Activated naive CD4-positive, alpha-beta T cell treated with anti-CD3 and anti-CD28 coated beads, Interleukin-2, amount 50 U/mL, for 72 hours (primary cell): ENCODE measurements at places on chromosomes 5 and 9. TPM values are rescaled to one million over a fixed set of nuclear protein-coding genes. Genes with fewer than 3 reads are reported as not detected.

- DNase-seq, result no peak
Measured at GRCh38 chr9:33024126-33024965, 727 bp upstream of the DNAJA1 start.

PRLR gene
- total RNA-seq, result not detected

DNA sequence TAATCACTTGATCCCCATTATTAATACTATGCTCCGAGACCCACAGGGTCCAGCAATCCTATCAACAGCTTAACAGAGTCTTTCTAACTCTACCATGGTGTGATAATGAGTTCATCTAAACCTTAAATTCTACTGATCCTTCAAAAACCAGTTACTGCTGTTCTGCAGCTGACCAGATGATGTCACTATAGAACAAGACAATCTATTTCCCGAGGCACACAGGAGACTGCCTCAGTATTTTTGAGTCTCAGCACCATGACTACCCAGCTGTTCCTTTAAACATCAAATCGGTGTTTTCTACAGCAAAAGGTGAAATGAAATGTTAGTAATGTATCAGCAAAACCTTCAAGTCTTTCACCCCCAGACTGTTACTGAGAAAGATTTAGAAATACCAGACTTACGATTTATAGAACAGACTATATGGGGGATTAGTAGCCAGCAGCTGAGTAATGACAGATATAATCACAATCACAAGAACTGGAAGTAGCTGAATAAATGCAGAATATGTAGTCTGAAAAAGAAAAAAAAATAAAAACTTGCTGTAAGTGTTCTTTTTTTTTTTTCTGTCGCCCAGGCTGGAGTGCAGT, 16.9 kb downstream of the DNAJC18 start:
- DNase-seq, result peak; percentile 56

GRCh38 chr5:146173597-146173996, 8.9 kb downstream of the LARS1 start:
- DNase-seq, result no peak

DNA sequence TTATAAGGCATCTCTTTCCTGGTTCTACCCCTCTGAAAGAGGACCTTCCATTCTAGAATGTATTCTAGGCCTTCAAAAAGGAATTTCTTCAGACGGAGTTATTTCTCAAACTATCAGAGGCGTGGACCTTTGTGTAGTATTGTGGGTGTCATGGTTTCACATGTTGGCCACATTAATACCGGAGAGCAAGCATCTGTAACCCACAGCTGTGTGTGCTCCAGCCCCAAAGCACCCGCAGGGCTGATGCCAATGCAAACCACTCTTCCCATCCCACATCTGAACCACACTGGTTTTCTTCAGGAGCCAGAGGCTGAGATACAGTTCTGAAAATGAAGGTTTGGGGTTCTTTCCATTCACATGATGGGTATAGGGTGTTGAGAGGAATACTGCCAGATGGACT, 127.1 kb downstream of the BNC2 start:
- no peak for DNase-seq

TSPAN17 gene
- 14.3 TPM for total RNA-seq

GRCh38 chr5:3155046-3155445, 403.6 kb upstream of the IRX2 start:
- no peak for DNase-seq

DNA sequence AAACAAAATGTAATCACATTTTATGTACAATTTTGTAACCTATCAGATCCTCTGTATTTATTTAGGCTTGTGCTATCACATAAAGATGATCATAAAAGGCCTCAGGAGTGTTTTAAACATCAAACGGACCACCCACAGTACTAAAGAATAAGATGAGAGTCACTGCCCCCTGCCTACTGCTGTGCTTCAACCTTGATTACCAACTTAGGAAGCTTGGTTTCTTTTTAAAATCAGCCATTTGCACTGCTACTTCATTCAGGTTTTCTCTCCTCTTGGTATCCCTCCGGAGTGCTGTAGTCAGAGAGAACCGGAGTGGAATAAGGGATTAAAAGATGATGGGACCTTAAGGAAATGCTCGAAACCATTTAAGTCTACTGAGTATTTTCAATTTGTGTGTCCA, 6.9 kb downstream of the C7 start:
- no peak for DNase-seq

GRCh38 chr9:33453999-33454660, 6.7 kb upstream of the AQP3 start:
- no peak for DNase-seq

GRCh38 chr5:132417461-132417860, 48.0 kb downstream of the SLC22A5 start:
- DNase-seq, result no peak

DNA sequence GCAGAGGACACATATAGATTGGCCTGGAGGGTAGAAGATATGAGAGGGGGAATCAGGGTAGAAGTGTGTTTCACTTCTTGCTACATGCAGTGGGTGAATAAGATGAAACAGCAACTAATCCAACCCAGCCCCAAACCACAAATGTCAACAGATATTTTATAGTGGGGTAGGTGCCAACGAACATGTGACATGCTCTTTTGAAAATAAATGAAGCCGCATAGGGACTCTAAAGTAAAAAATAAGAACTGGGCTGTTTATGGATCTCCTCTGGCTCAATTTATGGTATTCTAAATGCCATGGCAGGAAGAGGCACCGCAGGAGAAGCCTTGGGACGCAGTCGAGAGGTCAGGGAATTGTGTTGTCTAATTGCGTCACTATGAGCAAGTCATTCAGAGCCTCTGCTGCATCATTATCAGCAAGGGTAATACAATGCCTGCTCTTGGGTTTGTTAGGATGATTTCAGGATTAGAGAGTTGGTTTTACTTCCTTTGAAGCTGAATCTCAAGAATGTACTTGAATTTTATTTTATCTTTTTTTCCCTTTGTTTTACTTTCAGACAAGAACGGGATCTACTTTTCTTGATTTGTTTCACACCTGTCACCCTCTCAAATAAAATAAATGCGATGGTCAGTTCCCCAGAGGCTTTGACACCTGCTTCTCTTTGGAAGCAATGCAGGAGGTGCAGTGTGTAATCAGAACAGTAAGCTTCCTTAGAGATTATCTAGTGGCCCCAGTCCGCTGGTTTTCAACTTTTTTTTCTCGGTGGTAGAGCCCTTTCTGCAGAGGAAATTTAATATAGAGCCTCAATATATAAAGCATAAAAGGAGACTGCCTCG, 375.6 kb upstream of the CLINT1 start:
- DNase-seq, result no peak

DNA sequence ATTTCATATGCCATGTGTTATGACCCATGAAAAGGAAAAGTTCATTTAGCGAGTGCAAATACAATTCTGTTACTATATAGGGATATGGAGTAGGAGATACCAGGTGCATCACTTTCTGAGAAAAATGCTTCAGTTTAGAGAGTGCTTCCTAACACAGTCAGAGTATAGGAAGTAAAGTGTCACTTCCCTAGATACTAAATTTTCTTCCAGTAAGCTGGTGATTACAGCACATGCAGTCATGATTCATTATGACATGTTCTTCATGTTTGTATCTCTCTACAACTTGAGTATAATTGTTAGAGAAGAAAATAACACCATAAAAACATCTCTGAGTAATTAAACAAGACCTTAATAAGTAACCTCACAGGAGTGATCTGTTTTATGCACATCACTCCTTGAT, 837.0 kb downstream of the DNAH5 start:
- no peak for DNase-seq

DNA sequence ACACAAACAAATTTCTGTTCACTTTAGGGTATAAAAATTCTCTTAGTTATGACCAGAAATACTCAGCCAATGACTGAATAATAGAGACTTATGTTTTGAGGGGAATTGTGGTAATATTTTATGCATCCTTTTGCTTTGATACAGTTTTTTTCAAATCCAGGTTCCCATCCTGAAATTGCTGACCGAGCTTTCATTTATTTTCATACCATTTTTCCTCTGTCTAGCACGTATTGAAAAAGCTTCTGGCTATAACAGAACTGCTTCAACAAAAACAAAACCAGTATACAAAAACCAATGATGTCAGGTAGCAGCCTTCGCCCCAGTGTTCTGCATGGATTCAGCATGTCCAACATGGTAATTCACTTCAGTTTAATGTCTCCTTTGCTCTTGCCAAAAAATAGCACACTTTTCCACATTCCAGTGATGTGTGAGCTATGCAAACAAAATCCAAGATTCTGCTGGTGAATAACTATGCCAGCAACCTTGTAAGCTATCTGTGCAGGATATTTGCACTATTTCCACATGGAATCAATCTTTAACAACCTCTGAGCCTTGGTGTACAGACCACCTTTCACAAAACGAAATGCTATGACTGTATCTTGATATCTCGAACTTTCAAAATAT, 22.0 kb downstream of the CCNH start:
- DNase-seq, result no peak

- DNase-seq, result peak; percentile 37
Measured at GRCh38 chr9:70411121-70411929, 3.1 kb downstream of the KLF9 start.

SLC9A3 gene
- 2.0 TPM for total RNA-seq

DNA sequence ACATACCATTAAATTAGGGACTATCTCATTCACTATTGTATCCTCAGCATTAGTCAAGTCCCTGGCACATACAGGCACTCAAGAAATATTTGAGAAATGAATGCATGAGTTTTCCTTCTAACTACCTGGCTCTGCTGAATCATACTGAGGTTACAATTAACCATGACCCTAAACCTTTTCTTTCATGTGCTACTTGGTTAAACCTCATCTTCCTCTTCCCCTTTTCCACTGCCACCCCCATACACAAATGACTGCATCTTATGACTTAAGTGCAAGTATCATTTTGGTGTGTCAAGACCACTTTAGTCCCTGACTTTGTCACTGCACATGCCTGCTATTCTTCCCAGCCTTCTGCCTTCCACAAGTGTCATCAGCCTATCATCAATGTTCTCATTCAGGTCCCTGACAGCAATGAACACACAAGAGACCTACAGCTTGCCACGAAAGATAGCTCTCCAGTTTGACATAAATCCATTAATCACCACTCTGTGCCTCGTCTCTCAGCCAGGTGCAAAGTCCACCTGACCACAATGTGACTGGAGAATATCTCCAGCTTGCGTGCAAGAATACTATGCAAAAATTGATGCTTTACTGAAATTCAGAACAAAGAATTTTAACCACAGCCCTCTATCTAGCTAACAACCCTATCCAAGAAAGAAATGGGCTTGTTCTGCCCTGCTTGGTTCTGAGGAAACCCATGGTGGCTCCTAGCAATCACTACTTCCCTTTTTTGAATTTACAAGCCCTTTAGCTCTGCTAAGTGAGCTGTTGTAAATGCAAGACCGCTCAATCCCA, 74.5 kb downstream of the MAPKAP1 start:
- peak; percentile 74 for DNase-seq

GRCh38 chr5:81242906-81243436, 9.8 kb downstream of the CKMT2 start:
- no peak for DNase-seq

TAF11L5 gene
- not detected for total RNA-seq

SPINK13 gene
- total RNA-seq, result not detected

KCNMB1 gene
- total RNA-seq, result not detected

GALT gene
- 104 TPM for total RNA-seq

GRCh38 chr9:19934301-19934871, 145.5 kb upstream of the SLC24A2 start:
- DNase-seq, result no peak

INSL6 gene
- total RNA-seq, result not detected

GRCh38 chr5:176489077-176489476, 40.9 kb downstream of the FAF2 start:
- DNase-seq, result no peak

GRCh38 chr5:91651704-91652103, 268.6 kb upstream of the ARRDC3 start:
- DNase-seq, result no peak

DAB2 gene
- total RNA-seq, result 0.50 TPM

GRCh38 chr9:20980832-20981455, 50.5 kb downstream of the HACD4 start:
- DNase-seq, result no peak

GRCh38 chr5:81579262-81579924, 171.5 kb downstream of the SSBP2 start:
- no peak for DNase-seq

DNA sequence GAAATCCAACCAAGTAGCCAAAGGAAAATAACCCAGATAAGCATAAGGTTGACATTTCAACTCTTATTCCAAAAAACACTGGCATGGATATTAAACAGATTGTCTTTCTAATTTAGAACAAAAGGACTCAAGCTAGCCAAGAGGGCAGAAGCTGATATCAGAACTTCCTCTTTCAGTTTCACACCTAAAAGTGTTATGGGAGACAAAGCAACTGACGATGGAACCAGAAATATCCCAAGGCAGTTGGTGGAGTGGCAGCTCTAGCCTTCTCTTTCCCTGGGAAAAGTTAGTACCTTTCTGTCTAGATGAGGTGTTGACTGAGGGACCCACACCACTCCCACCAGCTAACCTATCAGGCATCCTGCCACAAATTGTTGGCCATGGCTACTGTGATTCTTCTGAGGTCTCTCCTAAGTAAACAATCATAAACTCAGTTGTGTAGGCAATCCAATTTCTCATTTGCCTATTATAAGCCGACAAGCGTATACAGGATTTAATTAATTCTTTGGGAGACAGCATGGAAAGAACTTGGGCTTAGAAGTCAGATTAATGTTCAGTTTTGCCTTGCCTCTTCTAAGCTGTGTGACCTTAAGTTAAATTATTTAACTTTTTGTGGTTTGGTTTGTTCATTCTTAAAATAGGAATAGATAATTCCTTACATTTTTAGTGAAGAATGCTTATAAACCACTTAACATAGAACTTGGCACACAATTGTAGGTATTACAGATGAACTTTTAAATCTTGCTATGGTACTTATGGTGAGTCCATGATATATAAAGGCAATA, 110.9 kb upstream of the ADAMTSL1 start:
- no peak for DNase-seq

GRCh38 chr9:77019236-77019925, at the start of gene FOXB2:
TSS of gene FOXB2 (plus strand) at chr9:77019655. CDS start at chr9:77019655, 0 bp downstream.
- peak; percentile 16 for DNase-seq

SLC26A2 gene
- 3.9 TPM for total RNA-seq

- no peak for DNase-seq
Measured at GRCh38 chr5:33369485-33370465, 71.0 kb upstream of the TARS1 start.

GRCh38 chr9:93531374-93531773, 45.0 kb upstream of the PHF2 start:
- DNase-seq, result no peak

UBQLN1 gene
- 96.8 TPM for total RNA-seq

GRCh38 chr9:125460883-125461635, 199.4 kb downstream of the GAPVD1 start:
- no peak for DNase-seq

DNA sequence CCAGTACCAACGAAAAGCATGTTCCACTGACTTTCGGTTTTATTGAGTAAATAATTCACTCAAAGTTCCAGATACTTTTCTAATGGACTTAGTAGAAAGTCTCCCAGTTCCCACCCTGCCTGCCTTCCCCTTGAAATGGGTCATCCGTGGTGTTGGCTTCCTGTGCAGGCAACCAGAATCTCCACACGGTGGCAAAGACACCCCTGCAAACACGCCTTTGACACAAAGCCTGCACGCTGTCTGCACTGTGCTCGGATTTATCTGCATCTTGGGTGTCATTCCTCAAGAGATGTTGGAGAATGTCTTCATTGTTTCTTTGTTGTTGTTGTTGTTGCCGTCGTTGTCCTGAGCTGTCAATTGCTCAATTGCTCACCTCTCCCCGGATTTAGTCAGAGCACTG, 150.0 kb upstream of the IRX2 start:
- no peak for DNase-seq

- DNase-seq, result no peak
Measured at GRCh38 chr5:37549411-37549810, 170.3 kb downstream of the WDR70 start.

GRCh38 chr5:140147460-140147859, 21.7 kb downstream of the IGIP start:
- DNase-seq, result no peak

PLAC8L1 gene
- total RNA-seq, result 0.64 TPM
